ENCODE measurements at places on chromosomes 1 and 21.
A peak's percentile ranks its signal among the peaks of the same experiment; 100 is the strongest.

- peak; percentile 34 for DNase-seq
These were observed 936 bp downstream of the ZBTB21 start for GRCh38 chr21:42009018-42009830.

DNA sequence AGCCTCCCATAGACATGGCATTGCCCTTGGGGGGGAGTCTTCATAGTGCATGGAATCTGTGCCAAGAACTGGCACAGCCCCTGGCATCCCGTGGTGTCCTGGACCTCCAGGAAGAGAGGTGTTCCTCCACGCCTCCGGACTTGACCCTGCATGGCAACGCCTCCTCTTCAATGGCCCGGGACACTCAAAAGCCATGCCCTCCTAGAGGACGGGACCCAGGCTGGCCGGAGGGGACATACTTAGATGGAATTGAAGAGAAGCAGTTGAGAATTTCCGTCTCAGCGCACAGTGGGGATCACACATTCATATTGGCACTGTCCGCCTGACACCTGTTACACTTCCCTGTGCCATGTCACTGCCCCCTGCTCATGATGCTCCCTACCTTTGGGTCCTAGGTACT, 38.4 kb upstream of the TENT5C start:
- DNase-seq, result no peak

GRCh38 chr1:10901091-10901890, 104.8 kb upstream of the CASZ1 start:
- no peak for DNase-seq

DNA sequence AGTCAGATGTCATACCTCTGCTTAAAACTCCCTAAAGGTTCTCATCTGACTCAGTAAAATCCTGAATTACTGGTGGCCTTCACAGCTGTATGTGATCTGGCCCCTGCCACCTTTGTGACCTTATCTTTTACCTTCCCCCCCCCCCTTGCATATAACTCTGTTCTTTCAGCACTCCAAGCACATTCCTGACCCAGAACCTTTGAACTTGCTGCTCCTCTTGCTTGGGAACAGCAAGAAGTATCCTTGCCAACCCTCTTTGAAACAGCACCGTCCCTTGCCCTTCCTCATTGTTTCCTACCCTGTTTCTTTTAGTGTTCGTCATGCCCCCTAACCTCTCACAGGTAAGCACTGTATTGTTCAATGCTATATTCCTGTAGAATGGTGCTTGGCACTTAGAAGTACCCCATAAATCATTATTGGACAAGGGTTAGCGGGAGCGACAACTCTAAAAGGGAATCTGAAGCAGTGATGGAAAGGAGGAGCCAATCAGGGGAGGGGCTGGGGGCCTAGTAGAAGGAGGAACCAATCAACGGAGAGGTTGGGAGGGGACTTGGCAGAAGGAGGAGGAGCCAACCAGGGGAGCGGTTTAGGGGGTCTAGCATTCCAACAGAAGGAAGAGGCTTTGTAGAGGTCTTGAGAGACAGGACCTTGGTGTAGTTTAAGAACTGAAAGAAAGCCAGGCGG, 13.9 kb downstream of the CACHD1 start:
- no peak for DNase-seq

- peak; percentile 65 for DNase-seq
These were observed 5.3 kb upstream of the SLC6A9 start for GRCh38 chr1:44036409-44037139.

GRCh38 chr21:41152147-41152546, 15.8 kb upstream of the BACE2 start:
- DNase-seq, result no peak

GRCh38 chr1:173560285-173560880, 42.5 kb downstream of the SLC9C2 start:
- DNase-seq, result no peak

- DNase-seq, result no peak
These were observed 23.7 kb downstream of the SNX27 start for GRCh38 chr1:151635479-151636072.

- no peak for DNase-seq
These were observed 241.8 kb upstream of the USP24 start for GRCh38 chr1:55456971-55457370.

GRCh38 chr1:41416552-41417334, 55.5 kb downstream of the FOXO6 start:
- DNase-seq, result peak; percentile 49

- DNase-seq, result no peak
These were observed 10.7 kb downstream of the PLA2G5 start for GRCh38 chr1:20080441-20081352.

DNA sequence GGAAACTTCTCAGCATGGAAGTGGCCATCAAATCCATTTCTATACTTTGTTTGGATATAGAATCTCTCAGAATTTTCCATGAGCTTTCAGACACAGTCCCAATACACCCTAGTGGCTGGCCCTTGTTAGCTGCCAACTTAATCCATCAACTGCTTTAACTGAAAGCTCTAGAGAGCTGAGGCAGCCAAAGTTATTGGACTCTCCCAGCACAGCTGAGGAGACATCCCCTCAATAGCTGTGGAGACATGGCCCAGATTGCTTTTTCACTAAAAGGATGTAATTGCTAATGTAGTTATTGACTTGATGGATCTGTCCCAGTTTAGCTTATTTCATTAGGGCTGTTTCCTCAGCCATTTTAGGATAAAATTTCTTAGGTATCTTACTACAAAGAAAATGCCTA, 94.8 kb upstream of the PRMT6 start:
- no peak for DNase-seq

- peak; percentile 64 for DNase-seq
These were observed 4.1 kb upstream of the TFAP2E start for GRCh38 chr1:35568975-35569395.

GRCh38 chr1:35718492-35719336, at the start of gene C1orf216:
Gene C1orf216 (minus strand): TSS chr1:35718884. CDS start chr1:35716321, 2,563 bp downstream.
- DNase-seq, result peak; percentile 24

DNA sequence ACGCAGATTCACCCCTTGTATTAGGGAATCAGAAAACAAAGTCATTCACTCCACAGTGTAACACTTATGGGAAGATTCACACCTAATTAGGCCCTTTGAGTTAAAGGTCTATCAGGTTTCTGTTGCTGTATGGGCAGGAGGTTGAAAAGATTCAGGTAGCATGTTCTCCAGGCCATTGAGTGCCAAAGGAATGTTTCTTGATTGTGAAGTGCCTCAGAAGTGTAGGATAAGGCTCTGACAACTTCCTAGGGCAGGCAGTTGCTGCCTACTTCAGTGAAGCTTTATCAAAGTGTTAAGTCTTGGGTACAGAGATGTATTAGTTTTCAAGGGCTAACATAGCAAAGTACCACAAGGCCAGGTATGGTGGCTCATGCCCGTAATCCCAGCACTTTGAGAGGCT, 48.7 kb upstream of the RGS18 start:
- no peak for DNase-seq

GRCh38 chr1:21232044-21232443, 55.3 kb upstream of the EIF4G3 start:
- DNase-seq, result no peak

GRCh38 chr1:44101328-44101727, 17.3 kb upstream of the KLF17 start:
- no peak for DNase-seq

DNA sequence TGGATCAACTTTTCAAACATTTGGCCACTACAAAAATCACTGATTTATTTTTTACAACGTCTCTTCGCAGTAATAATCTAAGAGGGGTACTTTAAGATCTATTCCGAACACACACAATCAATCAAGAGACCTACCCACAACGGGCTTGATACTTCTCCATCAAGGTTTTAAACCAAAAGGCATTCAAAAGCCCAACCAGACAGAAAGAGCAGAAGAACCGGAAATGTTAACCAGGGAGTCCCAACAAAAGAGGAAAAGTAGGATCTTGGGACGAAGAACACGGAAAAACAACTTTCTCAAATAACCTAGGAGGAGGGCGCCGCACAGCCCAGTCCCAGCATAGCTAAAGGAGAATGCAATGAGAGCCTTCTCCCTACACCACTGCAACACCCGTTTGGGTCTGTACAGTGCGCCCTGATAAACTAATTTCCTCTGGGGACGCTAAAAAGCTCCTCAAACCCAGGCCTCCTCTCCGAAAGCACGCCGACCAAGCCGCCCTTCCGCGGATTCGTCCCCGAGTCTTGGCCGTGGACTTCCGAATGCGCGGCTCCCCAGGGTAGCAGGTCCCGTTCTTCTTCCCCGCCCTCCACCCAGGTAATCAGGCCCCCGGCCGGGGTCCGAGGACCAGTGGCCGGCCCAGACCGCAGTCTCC, 623 bp downstream of the RPL22 start:
- DNase-seq, result no peak

- DNase-seq, result no peak
These were observed 61.7 kb downstream of the ITSN1 start for GRCh38 chr21:33703750-33704606.

DNA sequence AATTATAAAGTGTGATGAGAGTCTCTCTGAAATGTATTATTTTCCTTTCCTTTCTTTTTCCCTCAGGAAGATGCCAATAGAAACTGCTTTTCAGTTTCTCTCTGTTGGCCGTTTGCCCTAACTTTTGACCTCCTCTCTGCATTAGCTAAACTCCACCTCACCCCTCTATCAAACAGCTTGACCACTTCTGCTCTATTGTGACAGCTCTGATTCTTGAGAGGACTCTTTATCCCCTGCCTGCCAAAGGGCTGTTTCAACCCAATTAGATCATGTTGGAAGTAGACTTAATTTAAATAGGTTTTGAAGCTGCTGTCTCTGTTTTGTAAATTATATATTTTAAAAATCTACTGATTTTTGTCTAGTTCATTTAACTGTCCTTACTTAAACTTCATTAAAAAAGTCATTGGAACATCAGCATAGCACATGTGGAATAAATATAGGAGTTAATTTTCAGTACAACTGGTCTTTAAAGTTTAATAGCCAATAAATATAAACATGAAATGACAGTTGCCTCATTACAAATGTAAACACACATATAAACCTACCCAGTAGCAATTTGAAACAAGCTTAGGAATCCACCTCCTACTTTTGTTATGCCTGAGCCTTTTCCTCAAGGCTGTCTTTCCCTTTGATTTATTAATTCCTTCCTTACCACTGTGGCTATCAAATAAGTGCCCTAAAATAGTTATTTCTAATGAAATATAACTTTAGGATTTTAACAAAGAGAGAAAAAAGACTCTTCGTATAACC, 152.0 kb downstream of the CHRM3 start:
- no peak for DNase-seq

DNA sequence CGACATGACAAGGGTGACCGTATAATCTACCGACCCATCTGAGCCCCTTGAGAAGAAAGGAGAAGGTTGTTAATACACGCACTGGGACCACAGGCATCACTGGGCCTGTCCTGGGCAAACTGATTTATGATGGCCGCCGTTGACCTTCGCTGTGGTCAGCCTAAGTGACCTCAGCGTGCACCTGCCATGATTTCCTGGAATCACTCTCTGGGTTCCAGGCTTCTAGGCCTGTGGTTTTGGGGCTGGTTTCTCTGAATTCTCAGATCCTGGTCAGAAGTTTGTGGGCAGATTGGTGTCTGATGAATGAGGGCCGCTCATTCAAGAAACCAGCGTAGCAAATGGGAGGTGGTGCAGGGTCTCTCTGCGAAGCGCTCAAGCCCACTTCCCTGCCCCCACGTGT, 64.0 kb downstream of the SIK1 start:
- no peak for DNase-seq

DNA sequence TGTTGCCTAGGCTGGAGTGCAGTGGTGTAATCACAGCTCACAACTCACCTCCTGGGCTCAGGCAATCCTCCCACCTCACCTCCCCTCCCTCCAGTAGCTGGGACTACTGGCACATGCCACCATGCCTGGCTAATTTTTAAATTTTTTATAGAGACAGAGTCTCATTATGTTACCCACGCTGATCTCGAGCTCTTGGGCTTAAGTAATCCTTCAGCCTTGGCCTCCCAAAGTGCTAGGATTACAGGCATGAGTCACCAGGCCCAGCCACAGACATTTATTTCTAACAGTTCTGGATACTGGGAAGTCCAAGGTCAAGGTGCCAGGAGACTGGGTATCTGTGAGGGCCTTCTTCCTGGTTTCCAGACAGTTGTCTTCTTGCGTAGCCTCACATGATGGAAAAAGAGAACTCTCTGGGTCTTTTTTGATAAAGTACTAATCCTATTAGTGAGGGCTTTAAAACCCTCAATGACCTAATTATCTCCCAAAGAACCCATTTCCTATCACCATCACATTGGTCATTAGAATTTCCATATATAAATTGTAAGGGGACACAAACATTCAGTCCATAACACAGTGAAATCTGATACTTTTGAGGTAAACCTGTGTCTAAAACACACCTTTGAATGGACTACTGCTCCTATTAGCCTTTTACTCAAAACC, 67.9 kb downstream of the PHACTR4 start:
- peak; percentile 26 for DNase-seq

GRCh38 chr1:184716158-184716557, 38.5 kb downstream of the EDEM3 start:
- no peak for DNase-seq

- DNase-seq, result no peak
These were observed 8.8 kb upstream of the TENT5B start for GRCh38 chr1:27021354-27022031.

DNA sequence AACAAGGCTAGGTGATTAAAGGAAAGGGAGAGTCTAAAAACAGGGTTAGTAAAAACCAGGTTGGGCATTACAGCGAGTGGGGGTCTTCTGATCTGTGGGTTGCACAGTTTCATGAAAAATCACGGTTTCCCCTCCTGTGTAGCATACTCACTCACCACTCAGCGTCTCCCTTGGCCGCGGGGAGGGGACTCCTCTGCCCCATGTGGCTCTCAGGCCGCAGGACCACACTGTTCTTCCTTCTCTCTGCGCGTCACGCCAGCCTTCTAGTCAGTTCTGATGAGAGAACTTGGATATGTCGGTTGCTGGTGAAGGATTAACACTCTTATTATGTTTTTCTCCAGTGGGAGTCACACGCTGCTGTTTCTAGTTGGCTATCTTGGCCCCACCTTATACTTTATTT, 254.6 kb upstream of the LRRC7 start:
- no peak for DNase-seq

Measured in amniotic stem cell (primary cell).